ENCODE measurements at places on chromosomes 5 and 9.

DNA sequence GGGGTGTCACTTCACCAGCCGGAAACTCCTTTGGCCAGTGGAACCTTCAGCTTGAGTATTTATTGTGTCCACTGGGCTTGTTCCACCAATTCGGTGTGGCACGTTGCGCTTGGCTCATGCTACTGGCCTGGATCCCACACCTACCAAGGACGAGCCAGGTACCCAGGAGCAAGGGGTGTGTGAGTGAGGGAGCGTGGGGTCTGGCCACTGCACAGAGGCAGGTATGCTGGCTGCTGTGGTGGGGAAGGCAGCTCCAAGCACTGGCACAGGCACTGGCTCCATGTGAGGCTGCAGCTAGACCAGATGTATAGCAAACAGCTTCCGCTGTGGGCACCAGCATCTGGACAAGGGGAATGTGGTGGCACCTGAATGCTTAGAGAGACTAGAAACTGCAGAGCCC is 28.1 kb upstream of the CYLC2 start:
- no peak for DNase-seq

DNA sequence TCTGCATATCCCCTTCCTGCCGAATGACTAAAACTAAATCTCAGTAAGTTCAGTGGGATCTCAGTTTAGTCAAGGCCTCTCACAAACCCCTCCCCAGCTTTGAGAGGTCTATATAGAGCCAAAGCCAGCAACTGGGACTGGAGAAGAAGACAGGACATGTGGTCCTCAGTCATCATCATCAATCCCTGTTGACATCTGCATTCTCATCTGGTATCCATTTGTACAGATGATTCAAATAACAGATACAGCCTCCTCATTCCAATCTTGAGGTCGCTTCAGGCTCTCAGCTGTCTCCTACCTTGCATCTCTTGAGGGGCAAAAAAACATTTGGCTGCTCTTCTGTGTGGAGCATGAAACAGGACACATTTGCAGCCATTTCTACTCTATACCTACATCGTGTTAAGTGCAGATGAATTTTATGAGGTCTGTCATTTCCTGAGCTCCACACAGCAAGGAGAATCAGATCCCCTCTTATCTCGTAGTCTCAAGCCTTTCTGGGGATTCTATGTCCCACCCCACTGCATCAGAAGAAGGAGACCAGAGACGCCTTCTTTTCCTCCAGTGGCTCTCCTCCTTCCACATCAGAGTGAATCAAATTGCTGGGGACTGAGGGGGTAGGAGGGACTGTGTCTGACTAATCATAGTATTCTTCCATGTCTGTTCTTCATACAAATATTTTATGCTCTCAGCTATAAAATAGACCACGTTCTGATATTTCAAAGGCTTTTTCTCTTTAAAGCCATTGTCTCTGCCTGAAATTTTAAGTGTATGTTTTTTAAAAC is 4.7 kb upstream of the RECK start:
- DNase-seq: no peak

GRCh38 chr5:108481355-108481931 is 99.5 kb upstream of the FBXL17 start:
- DNase-seq: peak; percentile 26

- no peak for DNase-seq
Observed at GRCh38 chr9:133505901-133506652, 18.7 kb downstream of the MYMK start.

- no peak for DNase-seq
Observed at GRCh38 chr9:114506082-114506390, 763 bp upstream of the WHRN start.

GRCh38 chr5:135007749-135008363 is 26.2 kb downstream of the PITX1 start:
- DNase-seq: no peak

DNA sequence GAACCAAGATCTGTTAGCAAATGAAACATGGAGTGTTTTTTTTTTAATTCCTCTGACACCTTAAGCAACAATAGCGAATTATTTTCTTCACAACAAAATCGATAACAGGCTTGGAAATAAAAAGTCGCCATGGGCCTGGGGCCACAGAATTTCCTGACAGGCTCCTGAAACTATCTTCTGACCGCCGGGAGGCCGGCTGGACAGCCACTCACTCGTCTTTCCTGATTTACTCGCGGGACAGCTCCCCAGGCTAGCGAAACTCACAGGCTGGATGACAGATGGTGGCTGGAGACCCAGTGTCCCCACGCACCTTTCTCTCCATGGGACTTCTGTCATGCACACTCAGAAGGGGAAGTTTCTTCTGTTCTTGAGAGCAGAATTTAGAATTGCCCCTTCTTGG is 143.3 kb upstream of the IRX2 start:
- DNase-seq: no peak

GRCh38 chr9:114746591-114747346 is 59.1 kb downstream of the TNFSF15 start:
- no peak for DNase-seq

DNA sequence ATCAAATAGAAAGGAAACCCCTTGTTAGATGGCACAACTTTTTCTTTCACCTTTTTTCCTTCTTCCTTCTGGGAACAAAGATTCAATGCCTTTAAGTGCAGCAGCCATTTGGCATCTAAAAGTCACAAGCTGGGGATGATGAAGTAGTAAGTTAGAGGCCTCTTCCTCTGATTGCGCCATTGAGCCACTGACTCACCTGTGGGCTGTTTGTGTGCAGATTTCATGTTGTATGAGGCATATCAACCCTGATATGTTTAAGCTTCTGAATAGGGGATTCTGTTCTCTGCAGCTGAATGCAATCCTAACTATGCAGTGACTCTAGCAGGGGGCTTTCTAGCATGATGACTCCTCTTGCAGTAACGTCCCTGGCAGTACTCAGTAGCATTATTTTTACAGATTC is 599.9 kb downstream of the CSNK1G3 start:
- peak; percentile 3 for DNase-seq

GRCh38 chr5:125274211-125274610 is 527.8 kb upstream of the ZNF608 start:
- DNase-seq: peak; percentile 21

DNA sequence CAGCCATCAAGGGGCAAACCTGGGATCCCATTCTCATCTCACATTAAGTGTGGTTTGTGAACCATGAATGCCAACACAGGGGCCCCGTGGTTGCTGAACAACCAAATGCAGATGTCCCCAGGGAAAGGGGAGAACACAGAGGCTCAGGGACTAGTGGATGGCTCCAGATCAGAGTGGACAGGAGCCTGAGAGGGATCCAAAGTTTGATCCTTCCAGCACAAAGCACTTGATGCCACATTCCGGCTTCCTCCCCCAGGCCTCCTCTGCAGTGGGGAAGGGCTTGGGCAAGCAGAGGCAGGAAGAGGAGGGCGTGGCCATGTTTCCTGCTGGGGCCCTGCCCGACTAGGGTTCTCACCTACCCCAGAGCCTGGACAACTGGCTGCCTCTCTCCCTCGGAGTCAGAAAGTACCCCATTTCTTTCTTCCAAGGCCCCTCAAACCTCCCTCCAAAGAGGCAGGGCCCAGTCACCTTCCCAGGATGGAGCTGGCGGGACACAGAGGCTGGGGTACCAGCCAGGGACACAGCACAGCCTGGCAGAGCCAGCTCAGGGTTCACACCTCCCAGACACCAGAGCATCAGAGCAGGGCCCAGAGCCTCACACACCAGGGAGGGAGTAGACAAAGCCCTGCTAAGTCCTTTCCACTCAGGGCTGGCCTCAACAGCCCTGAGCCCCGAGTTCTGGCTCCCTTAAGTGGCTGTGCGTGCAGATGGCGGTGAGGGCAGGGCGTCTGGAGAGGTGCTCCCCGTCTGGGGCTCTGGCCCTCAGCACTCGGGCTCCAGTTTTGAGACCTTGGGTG is 4.3 kb upstream of the RNF44 start:
- DNase-seq: peak; percentile 29

GRCh38 chr9:136857166-136857565 is 5.0 kb downstream of the MAMDC4 start:
- no peak for DNase-seq

GRCh38 chr5:88555674-88556073 is 287.0 kb upstream of the TMEM161B start:
- DNase-seq: no peak

DNA sequence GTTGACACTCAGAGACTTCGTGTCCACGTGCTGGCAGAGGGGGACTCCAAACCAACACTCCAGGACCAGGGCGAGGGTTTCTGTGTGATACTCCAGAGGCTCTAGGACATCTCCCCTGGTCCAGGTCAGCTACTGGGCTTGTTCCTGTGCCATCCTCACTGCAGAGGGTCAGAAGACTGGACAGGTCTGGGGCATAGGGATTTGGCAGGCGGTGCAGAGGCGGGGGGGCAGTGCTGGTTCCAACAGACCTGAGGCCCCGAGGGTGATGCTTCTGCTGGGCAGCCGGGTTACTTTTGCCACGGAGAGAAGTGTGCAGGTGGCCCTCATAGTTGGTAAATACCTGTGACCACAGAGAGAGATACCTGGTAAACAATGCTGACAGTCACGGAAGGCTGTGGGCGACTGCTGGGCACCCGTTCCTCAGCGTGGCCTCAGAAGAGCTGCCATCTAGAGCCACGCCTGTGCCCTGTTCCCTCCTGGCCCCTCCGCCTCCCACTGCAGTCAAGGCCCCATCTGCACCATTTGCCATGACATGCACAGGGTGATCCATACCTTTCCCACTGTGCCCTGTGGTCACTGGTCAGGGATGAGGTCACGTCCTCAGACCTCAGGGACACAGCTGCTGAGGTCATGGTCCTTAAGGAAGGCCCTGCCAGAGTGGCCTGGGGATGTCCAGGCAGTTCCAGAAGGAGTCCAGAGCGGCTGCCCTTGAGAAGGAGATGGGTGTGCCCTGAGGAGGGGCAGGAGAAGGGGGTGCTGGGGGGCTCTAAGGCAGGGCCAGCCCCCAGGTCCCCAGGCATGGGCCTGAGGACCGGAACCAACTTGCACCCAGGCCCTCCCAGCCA is 30.0 kb downstream of the TRIP13 start:
- no peak for DNase-seq

DNA sequence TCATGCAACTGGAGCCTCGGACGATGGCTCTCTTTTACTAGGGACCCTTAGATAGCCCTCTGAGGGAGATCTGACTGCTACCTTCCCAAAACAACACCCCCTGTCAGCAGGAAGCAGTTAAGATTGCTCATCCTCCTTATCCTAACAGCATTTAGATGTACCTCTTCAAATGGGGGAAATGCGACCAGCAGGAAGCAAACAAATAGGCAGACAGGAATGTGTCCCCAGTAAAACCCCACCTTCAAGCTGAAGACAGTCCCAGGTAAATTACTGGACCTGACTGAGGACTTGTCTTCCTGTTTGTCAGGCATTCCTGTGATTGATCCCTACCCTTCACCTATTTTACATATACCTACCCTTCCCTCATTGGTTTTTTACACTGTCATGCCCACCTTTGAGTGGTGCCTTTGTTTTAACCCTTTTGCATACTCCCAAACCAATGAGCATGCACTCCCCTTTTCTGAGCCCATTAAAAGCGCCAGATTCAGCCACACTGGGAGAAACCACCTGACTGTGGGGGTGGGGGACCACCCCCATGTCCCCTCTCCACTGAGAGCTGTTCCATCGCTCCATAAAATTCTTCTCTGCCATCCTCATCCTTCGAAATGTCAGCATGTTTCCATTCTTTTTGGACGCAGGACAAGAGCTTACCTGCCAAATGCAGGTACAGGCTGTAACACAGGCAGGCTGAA is 954.0 kb upstream of the CDH6 start:
- DNase-seq: no peak

DNA sequence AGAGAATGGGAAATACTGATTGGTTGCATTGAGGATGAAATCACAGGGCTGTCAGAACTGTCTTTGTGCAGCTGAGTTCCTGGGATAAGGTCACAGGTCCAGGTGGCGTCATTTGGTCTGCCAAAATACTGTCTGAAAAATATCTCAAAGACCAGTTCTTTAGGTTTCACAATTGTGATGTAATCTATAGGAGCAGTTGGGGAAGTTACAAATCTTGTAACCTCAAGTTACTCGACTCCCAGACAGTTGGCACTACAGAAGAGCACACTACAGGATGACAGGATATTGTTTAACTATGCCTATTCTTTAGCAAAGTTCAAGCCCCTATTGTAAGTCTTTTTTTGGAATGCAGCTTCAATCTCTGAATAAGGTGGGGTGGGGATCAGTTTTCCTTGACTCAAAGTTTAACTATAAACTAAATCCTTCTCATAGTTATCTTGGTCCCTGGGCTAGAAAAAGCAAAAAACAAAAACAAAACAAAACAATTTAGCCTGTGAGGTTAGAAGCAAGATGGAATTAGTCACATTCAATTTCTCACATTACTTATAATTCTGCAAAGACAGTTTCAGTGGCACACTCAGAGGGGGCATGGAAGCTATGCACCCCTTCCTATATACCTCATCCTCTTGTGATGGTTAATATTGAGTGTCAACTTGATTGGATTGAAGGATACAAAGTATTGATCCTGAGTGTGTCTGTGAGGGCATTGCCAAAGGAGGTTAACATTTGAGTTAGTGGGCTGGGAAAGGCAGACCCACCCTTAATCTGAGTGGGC is 276.0 kb downstream of the AUH start:
- no peak for DNase-seq

- DNase-seq: no peak
Observed at GRCh38 chr9:108351571-108351970, 504.2 kb downstream of the ACTL7B start.

DNA sequence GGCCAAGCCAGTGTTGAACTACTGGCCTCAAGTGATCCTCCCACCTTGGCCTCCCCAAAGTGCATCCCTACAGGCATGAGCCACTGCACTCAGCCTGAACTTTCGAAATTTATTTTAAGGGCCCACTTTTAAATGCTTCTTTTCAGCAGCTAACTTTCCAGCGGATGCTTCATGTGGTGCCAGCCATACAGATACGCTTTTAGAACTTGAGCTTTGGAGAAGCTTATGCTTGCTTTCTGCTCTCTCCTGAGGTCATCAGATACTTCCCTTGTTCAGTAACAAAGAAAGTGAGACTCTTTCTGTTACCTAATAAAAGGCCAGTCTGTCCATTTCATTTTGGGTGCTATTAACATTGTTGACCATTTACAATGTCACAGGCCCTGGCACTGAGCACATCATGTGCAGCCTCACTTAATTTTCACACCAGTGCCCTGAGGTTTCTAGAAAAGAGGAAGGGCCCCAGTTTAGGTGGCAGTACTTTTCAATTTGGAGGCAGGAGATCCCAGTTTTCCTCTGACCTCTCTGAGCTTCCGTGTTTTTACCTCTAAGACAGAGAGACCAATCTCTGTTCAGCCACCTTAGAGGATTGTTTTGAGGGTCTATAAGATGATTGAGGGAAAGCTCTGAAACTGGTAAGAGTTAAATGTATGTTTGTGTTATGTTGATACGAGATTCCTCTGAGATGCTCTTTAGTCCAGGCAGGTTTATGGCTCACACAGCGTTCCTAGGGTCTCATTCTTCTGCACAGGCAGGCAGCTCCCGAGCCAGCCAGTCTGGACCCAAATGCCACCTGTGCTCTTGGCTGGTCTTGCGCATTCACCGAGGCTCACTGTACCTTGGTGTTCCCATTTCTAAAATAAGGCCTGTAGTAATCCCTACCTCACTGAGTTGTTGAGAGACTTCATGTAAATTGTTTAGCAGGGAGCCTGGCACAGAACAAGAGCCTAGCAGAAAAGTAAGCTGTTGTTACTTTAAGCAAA is 4.4 kb downstream of the ABL1 start:
- DNase-seq: no peak

Measured in iris pigment epithelial cell (primary cell).